Activated CD8-positive, alpha-beta memory T cell treated with anti-CD3 and anti-CD28 coated beads for 48 hours (primary cell): ENCODE measurements at places on chromosomes 5 and 9.

- DNase-seq = no peak
These were observed 118.7 kb downstream of the PJA2 start for GRCh38 chr5:109291090-109291489.

- DNase-seq = no peak
These were observed 329.4 kb downstream of the ELAVL2 start for GRCh38 chr9:23496489-23497136.

GRCh38 chr9:1747417-1747967, 267.7 kb upstream of the SMARCA2 start:
- no peak for DNase-seq

GRCh38 chr9:89625721-89626687, 21.2 kb downstream of the GADD45G start:
- DNase-seq = no peak

- no peak for DNase-seq
These were observed 2.6 kb downstream of the IRF1 start for GRCh38 chr5:132487841-132488555.

- no peak for DNase-seq
These were observed 553.3 kb downstream of the BNC2 start for GRCh38 chr9:16316911-16317817.

GRCh38 chr5:131550606-131551005, 84.4 kb downstream of the RAPGEF6 start:
- no peak for DNase-seq

GRCh38 chr9:94280409-94280989, 21.4 kb downstream of the ZNF169 start:
- DNase-seq = no peak

DNA sequence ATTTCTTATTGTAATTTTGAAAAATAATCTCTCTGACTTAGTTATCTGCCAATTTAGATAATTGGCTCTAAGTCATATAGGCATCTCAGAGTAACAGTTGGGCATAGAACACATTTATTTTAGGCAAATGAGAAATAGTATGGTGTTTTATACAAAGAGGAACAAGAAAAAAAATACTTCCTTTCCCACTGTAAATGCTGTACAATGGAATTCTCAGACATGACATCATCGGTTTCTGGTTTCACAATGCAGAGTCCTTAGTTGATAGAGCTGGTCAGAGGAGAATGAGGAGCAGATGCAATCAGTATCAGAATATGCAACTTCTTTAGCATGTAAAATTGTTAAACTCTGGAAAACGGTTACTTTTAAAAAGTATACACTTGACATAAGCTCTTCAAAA, 49.4 kb downstream of the PLK2 start:
- DNase-seq = no peak

DNA sequence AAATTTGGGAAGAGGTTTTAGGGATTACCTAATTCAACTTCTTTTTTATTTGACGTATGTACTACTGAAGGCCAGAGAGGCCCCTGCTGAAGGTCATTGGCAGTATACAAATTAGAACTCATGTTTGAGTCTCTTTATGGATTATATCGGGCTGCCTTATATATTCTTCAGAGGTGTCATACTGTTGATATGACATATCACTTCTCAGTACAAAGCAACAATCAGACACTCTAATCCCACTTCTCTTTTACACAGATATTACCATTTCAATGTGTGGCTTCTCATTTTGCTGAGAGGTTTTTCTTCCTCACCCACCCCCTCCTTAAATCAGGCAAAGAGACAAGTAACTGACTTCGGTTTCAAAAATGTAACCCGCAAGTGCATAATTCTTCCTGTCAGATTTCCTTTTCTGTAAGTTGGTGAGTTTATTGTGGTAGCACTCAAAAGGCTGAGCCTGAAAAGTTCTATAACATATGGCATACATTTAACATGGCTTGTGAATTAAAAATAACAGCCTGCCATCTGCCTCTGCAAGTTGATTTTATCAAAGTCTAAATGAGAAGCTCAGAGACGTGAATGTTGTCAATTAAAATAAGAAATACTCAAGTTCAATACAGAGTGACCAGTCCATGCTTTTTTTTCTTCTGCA, 163.6 kb upstream of the RORB start:
- DNase-seq = no peak

GRCh38 chr9:13013991-13014883, 239.4 kb downstream of the LURAP1L start:
- DNase-seq = no peak

- DNase-seq = peak; percentile 52
These were observed 36.4 kb downstream of the GLT6D1 start for GRCh38 chr9:135602789-135603481.

DNA sequence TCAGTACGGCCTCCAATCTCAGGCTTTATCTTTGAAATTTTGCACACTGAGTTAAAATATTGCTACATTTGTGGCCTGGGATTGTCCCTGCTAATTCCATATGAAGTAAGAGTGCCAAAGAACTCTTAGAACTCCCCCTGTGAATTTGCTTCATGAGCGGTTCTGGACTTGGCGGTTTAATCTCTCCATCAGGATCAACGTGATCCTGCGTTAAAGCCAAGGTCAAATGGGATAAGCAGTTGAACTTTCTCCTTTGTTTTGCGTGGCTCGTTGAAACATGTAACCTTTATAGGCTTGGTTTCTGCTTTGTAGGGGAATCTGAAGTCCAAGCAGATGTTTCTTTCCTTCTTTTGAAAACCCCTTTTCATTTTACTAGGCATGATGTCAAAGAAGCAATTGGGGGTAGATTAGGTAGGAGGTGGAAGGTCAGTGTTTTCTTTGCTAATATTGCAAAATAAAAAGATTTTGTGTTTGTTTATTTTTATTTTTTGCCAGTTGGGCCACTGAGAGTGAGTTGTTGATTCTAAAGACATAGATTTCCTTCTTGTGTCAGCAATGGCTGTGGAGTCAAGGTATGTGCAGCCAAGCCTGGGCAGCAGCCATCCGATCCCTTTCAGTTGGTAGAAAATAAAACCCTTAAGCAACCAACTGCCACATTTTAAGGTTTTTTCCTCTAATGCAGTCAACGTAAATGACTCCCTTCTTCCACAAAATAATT, 390.8 kb downstream of the NNT start:
- DNase-seq = no peak

DNA sequence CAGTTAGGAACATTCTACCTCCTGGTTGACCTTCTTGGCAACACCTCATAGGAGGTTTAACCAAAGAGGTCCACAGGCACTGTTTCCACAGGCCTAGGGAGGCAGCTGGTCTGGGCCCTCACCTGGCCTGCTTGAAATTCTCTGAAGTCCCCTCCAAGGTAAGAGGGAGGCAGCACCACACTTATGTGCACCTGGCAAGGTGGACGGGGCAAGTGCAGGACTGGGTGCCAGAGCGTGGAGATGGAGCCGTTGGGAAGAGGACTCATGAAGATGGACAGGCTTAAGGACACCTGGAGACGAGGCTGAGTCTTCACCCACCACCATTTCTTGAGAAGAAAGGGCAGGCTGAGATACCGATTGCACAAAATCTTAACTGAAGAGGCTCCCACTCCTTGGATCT, 6.6 kb upstream of the BARHL1 start:
- no peak for DNase-seq

DNA sequence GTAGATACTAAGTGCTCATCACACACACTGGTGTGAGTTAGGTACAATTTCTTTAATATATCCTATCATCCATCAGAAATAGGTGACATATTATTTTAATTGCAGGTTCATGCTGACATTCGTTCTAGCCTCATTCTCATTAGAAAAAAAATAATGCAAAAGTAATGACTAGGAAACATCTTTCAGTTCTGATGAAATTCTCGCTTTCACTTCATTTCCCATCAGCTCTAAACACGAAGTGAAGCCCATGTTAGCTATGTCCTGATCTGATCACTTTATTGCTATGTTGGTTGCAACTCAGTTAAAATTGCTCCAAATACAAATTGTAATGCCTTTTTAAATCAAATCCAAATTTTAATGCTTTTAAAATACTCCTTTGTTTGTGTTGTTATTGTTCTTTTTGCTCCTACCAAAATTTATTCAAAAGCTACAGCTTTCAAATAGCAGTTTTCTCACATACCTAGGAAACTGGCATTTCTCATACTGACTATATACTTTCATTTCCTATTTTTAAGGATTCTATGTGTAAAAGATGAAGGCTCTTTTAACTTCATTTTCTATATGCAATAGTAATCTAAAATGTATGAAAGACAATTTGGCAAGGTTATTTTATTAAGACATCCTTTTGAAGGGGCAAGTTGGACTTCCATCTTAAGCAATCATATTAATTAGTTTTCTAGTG, 1237.8 kb upstream of the ACO1 start:
- no peak for DNase-seq

GRCh38 chr9:125446561-125447094, 185.0 kb downstream of the GAPVD1 start:
- DNase-seq = no peak

DNA sequence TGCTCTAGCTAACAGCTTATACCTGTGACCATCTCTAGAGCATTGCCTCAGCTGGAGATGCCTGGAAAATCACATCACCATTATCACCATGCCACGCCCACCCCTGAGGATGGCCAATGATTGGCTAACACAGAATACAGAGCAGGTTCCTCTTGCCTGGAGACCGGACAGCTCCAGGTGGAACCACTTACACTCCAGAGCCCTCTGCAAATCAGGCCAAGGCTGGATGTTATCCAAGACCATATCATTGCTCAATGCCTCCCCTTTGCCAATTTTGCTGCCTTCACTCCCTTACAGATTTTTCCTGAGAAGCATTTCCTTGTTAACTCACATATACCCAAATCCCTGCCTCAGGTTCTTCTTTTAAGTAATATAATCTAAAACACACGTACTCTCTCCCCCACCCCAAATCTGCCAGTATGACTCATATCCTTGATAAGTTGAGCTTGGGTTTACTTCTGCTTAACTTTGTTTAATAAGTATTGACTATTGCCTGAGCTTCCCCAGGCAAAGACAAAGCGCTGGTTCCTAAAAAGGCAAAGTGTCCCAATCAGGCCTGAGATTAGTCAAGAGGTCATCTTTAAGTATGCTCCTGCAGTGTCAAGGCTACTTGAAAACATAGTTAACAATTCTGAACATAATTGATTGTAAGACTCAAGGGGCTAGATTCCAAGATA, 309.6 kb downstream of the EPB41L4A start:
- DNase-seq = no peak

GRCh38 chr5:135313405-135313804, 85.6 kb downstream of the MACROH2A1 start:
- no peak for DNase-seq

- no peak for DNase-seq
These were observed 72.9 kb downstream of the COL27A1 start for GRCh38 chr9:114228016-114228808.

DNA sequence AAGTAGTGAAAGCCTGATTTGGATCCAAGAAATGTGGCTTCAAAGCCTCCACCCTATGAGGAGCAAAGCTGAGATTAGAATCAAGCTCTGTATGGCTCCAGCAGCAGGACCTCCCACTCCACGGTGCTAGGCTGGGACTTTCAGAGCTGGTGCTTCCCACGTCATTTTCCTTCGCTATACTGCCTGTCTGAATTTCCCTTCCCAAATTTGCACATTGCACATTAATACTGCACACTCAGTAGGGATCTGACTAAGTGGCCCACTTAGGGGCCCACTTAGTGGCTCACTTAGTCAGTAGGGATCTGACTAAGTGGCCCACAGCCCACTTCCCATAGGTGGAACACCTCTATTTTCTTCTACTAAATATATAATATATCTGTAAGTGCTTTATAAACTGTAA, 14.1 kb upstream of the SPDL1 start:
- no peak for DNase-seq

DNA sequence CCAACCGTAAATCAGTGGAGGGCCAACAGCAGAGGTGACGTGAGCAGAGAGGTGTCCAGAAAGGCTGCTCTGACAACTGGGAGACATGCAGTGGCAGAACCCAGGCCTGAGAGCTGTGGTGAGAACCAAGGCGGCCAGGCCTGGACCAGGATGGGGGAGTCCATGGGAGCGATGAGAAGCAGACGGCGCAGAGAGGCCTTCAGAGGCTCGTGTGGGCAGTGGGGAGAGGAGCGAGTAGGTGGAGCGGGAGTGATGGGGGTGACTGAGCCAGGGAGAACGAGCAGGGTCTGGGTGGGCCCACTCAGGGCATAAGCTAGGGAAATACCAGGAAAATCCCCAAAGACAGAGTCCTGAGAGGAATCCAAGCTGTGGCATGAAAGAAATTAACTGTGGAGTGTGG, 7.9 kb upstream of the IL3 start:
- no peak for DNase-seq

GRCh38 chr5:96001262-96001661, 39.6 kb upstream of the ELL2 start:
- no peak for DNase-seq

DNA sequence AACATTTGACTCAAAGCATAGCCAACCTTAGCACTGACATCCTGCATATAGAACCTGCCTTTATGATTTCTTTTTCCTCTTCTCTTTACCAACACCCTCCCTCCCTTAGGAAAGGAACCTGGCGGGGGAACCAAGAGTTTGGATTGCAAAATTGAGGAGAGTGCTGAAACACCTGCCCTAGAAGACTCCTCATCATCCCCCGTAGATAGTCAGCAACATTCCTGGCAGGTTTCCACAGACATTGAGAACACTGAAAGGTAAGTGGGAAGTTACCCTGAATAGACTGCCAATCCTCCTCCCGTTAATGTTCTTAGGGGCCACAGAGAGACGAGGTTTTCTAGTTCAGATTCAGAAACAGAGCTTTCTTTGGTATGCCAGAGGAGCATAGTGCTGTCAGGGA, 88.8 kb downstream of the RGS7BP start:
- no peak for DNase-seq

DNA sequence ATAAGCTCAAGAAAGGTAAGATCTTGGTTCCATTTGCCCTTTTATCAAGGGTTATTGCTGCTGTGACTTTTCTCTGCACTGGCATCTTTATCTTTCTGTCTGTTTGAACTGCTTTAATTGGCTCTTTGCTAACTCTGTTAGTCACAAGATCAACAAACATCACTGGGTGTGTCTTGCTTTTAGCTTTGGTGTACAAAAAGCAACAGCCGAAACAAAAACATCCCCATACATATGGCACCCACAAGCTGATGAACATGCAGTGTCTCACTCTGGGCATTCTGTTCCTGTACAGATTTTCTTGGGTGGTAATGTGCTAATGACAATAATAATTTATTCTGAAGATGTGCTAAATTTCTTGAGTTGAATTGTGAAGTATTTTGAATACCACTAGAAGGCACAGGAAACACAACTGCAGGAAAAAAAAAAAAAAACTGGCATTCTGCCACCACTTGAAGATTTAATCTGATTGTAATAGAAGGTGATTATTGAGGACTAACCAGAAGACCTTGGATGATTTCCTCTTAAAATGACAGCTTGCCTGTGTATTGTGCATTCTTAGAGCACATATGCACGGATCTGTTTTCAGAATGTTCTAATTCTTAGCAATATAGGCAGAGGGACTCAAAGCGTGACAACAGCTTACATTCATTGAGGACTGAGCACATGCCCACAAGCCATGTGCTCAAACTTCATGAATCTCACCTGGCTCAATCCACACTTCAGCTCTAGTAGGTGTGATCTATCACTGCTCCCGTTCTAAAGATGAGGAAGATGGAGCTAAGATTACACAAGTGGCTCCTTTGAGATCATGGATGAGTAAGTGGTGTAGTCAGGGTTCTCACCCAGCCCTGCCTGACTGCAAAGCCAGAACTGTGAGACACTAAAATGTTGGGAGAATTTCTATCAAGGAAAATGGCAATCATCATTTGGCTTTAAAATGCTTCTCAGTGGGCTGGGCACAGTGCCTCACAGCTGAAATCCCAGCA, 96.4 kb downstream of the EBF1 start:
- no peak for DNase-seq
